Activated CD4-positive, alpha-beta memory T cell treated with anti-CD3 and anti-CD28 coated beads for 36 hours (primary cell): ENCODE measurements at places on chromosomes 1 and 21. TPM values are rescaled to one million over a fixed set of nuclear protein-coding genes. Genes with fewer than 3 reads are reported as not detected.

GRCh38 chr1:7538849-7539768 is 232.0 kb upstream of the VAMP3 start:
- H3K36me3 ChIP-seq, result no peaks in the 10 kb centered on the region
- no peak for DNase-seq
- no peaks in the 10 kb centered on the region for H3K4me1 ChIP-seq
- H3K27me3 ChIP-seq, result peaks cover 6% of the 10 kb centered on the region
- H3K4me3 ChIP-seq, result no peak overlapping the region

The ADAM30 gene
- not detected for total RNA-seq

The FAM131C gene
- total RNA-seq, result not detected

The AMY2A gene
- total RNA-seq, result not detected

GRCh38 chr1:228363686-228364067 is 43.0 kb downstream of the TRIM11 start:
- no peaks in the 10 kb centered on the region for H3K4me1 ChIP-seq
- no peaks in the 10 kb centered on the region for H3K36me3 ChIP-seq
- no peak overlapping the region for H3K4me3 ChIP-seq
- DNase-seq, result no peak
- no peak overlapping the region for H3K27ac ChIP-seq

DNA sequence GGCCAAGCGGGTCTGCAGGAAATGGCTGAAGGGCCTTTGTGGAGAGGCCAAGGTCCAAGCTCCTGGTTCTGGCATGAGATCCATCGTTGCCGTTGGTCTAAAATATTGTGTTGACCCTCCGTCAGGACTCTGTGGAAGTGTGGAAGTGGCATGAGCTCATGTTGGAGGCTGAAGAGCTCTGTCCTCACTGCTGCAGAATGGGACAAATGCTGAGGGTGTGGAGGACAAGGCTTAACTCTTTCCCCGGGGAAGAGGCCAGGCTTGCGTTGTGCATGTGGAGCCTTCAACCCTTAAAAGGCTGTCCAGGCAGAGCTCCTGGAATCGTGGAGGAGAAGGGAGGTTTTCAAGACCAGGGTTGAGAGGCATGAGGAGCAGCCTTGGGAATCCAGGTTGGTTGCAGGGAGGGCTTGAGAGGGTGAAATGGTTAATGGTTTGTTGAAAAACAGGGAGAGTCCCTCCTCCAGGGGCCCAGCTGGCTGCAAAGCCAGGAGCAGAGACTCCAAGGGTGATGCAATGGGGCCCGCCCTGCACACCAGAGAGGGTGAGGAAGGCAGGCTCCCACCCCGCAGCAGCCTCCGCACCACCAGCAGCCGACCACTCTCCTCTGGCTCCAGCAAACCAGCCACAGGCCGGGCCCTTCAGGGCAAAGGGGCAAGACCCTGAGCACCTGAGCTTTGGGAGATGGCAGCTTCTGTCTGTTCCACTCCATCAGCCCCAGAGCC is 6.7 kb upstream of the AHCYL1 start:
- H3K36me3 ChIP-seq, result no peaks in the 10 kb centered on the region
- DNase-seq, result no peak
- no peak overlapping the region for H3K27ac ChIP-seq

GRCh38 chr1:224300346-224300745 is 29.6 kb downstream of the NVL start:
- no peak for DNase-seq
- no peak overlapping the region for H3K27ac ChIP-seq
- no peak overlapping the region for H3K4me3 ChIP-seq
- no peaks in the 10 kb centered on the region for H3K27me3 ChIP-seq
- peaks cover 39% of the 10 kb centered on the region for H3K36me3 ChIP-seq
- H3K4me1 ChIP-seq, result no peaks in the 10 kb centered on the region

DNA sequence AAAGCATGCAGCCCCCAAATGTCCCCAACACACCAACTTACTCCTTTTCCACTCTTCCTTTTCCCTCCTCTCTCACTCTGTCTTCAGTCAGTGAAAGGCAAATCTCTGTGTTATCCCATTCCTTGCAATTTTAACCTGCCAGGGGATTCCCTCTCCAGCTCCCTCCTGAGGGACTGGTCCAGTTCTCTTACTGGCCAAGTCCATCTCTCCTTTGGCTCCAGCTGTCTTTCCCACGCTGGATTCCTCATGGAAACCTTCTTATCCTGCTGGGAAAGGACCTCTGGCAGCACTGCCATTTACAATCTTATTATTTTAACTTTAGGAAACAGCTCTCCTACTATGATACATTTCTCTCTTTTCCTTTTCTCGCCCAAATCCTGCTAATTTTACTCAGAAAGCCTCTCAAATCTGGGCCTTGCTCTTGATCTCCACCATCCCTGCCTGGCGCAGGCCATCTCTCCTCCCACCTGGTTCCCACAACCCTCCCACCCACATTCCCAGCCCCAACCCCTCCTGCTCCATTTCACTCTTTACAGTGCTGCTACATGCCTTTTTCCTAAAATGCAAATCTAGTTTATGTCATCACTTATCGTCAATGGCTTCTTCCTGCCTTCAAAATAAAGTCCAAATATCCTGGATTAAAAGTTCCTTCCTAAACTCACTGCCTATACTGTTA is 72.7 kb upstream of the CNN3 start:
- H3K4me3 ChIP-seq, result no peak overlapping the region
- H3K36me3 ChIP-seq, result no peaks in the 10 kb centered on the region
- DNase-seq, result no peak
- H3K4me1 ChIP-seq, result no peaks in the 10 kb centered on the region

The RBP7 gene
- not detected for total RNA-seq

The OLIG2 gene
- total RNA-seq, result not detected

DNA sequence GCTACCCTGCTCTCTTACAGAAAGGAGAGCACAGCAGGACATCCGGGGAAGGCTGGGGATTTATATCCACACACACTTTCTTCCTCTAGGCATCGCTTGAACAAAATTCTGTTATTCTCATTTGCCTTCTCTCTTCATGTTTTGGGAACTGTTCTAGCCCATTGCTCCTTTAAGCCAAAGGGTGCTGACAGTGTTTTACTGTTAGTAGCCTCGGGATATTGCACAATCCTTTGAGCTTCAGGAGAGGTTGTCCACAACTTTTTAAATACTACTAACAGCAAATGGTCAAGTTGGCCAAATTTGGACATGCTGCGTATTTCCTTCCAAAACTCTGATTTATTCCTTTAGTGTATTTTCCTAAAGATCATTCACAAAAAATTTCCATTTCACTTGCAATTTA is 579.2 kb upstream of the RGS18 start:
- H3K4me3 ChIP-seq, result no peak overlapping the region
- H3K4me1 ChIP-seq, result no peaks in the 10 kb centered on the region
- DNase-seq, result no peak
- H3K27ac ChIP-seq, result no peak overlapping the region

The TMEM269 gene
- total RNA-seq, result 0.15 TPM

DNA sequence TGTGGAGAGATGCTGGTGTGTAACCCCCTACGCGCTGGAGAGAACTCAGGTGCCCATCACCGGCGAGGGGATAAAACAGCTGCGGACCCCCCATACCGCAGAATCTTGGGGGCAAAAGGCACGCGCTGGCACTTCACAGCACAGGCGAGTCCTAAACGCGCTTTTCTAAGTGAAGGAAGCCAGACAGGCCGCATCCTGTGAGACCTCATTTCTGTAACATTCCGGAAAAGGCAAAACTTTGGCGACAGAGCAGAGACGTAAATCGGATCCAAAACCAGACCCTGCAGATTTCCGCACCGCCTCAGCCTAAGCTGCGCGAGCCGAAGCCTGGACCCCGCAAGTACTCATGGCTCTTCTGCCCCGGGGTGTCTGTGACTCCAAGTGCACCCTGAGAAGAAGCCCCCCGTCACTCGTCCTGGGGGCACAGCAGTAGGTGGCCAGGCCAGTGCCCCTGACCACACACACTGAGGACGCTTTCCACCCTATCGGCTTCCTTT is 60.9 kb downstream of the SLX9 start:
- H3K4me1 ChIP-seq, result peaks cover 6% of the 10 kb centered on the region
- H3K4me3 ChIP-seq, result no peak overlapping the region
- no peak overlapping the region for H3K27ac ChIP-seq
- DNase-seq, result no peak
- H3K27me3 ChIP-seq, result peaks cover 2% of the 10 kb centered on the region

DNA sequence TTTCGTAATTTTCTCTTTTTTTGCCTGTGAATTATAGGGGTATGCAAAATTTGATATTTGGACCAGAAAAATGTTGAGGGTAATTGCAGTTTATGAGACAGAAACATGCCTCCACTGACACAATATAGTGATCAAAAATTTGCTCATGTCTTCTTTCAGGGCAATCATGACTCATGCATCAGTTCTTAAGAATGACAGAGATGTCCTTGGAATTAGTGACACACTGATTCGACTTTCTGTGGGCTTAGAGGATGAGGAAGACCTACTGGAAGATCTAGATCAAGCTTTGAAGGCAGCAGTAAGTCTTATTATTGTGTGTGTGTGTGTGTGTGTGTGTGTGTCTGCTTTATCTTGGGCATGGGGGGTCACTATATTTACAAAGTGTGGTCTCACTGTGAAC is 27.5 kb downstream of the CTH start:
- peaks cover 21% of the 10 kb centered on the region for H3K36me3 ChIP-seq
- no peaks in the 10 kb centered on the region for H3K27me3 ChIP-seq
- DNase-seq, result no peak
